ENCODE measurements at places on chromosomes 12 and 14.

DNA sequence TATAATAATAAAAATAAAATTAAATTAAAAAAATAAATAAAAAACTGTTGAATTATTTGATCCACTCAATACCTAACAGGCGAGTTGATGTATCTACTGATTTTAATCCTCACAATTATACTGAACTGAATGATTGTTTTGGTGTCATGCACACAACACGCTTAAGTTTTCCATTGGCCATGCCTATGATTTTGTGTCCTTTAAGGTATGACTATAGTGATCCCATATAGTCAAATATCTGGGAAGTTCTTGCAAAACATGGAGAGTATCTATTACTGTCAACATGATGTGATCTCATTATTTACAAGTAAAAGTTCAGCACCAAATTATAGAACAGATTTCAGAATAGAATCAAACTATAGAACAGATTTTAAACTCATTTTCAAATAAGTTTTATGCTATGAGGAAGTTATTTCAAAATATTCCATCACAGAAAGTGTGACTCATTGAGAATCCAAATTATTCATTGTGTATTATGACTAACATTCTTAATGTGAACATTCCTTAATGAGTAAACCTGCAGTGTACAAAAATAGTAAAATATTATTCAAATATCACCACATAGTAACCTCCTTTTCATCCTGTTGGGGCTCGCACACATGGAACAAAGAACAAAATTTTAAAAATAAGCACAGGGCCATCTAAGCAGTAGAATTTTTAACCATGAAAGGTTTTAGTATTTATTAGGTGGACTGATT, 190.4 kb downstream of the SLC25A21 start:
- no peak for DNase-seq

DNA sequence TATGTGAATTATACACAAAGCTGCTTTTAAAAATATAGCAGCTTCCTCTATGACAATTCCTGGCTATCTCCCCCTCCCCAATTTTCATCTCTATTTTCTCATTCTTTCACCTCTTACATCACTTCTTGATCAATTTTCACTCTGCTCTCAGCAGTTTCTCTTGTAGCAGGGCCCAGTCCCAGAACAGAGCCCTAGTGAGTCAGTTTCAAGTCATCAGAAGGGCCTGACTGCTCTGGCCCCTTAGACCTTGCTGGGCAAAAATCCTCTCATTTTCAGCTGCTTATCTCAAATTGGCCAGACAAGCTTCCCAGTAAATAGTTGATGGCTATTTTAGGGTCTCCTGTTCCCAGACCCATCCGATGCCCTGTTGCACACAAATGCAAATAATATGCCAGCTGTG, 101.4 kb downstream of the TTC7B start:
- DNase-seq: no peak

- DNase-seq: peak; percentile 83
These were observed 6.7 kb upstream of the TESC start for GRCh38 chr12:117105902-117106301.

DNA sequence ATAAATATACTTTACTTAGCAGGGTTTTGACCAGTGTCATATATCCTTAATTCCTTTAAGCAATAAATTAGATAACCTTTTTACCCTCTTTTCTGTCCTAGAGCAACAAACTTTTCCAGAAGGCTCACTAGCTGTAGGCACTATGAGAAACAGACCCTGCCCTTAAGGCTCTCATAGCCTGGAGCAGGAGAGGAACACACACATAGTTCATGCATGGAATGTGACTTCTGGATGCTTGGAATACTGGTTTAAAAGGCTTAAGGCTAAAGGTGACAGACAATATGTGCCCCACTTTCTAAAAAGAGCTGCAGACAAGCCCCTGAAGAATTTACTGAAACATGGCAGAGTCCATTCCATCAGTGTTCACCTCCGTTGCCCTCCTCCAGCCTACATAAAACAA, 237.2 kb downstream of the TTC8 start:
- DNase-seq: peak; percentile 69

GRCh38 chr14:104977681-104978653, at the start of gene AHNAK2:
Gene AHNAK2 (minus strand): TSS chr14:104978374. CDS start chr14:104978237, 137 bp downstream.
- DNase-seq: peak; percentile 95

DNA sequence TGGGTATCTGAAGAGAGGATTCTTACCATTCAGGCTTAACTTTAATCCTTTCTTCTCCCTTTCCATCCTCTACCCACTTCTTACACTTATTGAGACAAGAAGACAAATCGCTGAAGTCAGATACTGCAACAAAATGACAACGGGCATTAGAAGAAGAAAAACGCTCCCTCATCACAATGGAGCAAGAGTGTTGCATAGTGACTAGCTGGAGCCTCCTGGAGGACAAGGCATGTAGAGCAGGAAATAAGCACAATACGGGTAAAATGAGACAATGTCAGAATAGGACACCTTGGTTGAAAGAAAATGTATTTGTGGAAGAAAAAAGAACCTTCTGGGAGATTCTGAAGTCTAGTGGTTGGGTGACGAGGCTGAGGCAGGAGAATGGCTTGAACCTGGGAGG, 501.0 kb downstream of the RERGL start:
- peak; percentile 77 for DNase-seq

GRCh38 chr14:103020271-103021170, 36.8 kb downstream of the CDC42BPB start:
- DNase-seq: no peak

GRCh38 chr12:54175200-54175963, 13.4 kb downstream of the SMUG1 start:
- no peak for DNase-seq

DNA sequence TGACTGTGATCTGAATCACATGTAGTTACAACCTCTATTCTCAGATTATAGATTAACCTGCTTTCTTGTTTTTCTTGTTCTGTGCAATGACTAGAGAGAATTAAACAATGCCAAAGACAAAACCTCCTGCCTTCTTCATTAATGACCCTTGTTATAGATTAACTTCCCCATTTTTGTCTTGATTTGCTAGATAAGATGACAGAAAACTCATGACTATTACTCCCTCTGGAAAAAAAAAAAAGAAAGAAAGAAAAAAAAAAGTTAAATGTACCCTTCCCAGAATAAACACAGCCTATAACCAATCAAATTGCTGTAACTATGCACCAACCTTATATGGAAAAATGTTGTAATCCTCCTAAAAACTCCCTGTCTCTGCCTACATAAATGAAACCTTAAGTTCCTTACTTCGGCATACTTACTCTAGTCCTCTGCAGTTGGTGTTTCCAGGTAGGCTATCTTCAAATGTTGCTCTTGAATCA, 41.1 kb upstream of the PCED1B start:
- DNase-seq: no peak

DNA sequence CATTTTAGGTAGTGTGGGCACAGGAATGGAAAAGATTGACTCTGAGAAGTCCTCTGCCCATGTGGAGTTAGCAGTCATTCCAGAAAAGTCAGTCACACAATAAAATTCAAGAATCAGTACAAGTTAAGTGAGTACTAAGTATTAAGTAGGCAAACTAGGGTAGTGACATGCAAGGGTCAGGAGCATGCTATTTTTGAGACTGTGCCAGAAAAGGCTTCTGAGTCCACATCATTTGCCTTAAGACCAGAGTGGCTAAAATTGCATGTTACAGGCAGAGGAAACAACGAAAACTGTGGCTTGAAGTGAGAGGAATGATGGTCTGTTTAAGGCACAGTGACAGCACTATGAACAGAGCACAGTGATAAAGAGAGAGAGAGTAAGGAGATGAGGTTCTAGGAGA, 108.9 kb downstream of the SLC6A15 start:
- no peak for DNase-seq

- no peak for DNase-seq
These were observed 19.6 kb downstream of the NAP1L1 start for GRCh38 chr12:76064904-76065303.

GRCh38 chr14:91339076-91339475, 78.5 kb downstream of the CCDC88C start:
- DNase-seq: no peak

DNA sequence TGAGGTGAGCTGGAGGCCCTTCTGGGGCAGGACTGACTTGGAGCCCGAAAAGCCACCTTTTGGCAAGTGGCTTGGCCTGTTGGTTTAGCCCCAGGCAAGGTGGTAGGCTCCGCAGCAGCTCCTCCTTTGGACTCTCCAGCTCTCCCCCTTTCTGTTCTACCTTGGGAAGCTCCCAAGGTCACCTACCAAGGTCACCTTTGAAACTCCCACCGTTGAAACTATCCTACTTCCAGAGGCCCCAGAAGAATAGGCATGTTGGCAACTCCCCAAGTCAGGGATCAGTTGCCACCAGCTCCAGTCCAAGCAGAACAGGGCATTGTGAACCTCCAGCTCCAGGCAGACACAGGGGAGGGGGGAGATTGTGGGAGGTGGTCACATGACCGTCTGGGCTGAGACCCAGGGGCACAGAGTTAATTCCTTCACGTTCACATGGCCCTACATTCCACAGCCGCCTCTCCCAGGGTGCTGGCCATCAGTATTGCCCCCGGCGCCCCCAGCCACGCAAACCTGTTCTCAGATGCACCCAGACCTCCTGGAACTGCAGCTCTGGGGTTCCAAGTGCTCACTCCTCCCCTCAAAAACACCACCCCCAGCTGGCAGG, 14.4 kb downstream of the IRF2BPL start:
- DNase-seq: peak; percentile 92

DNA sequence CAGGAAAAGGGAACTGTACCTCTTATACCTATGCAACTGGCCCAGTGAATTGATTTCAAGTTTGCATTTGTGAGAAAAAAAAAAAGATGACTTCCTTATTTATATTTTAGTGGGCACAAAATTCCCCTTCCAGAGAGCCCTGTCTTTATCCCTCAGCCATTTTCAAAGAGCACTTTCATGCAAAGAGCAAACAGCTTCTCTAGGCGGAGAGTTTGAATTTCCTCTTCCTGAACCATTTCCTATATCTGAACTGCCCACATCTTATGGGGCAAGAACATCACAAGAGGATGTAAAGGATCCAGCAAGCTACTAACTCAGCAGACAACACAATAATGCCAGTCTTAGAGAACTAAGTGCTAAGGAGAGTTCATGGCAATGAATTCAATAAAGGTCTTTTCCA, 22.3 kb upstream of the PLXNC1 start:
- DNase-seq: no peak

DNA sequence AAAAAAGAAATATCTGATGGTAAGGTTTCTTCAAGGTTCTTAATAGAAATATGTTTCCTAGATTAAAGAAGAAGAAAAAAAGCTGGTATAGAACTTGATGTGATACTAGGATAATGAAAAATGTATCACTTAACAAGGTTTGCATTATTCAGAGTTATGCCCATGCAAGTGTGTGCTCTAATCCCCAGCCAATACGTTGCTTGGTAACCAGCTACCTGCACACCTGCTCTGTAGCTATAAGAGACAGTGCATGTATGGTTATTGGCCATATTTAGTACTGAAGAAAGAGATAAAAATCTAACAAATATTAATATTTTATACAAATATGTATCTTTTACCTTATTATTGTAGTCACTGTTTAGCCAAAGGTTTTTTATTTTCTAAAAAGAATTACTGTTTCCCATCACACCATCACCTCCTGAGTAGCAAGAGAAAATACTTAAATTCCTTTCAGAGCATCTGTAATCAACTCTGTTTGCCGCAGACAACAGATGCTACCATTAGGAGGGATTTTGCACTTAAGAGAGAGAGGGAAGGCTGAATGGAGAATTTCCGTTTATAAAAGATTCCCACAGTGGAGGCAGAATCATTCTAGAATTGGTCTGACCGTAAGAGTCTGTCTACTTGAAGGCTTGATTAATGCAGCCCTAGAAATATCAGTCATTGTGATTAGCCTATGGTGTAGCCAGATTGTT, 115.6 kb downstream of the NEDD1 start:
- DNase-seq: no peak

- DNase-seq: no peak
These were observed 31.3 kb upstream of the TMEM263 start for GRCh38 chr12:106924268-106924861.

- no peak for DNase-seq
These were observed 130.8 kb downstream of the CAPZA3 start for GRCh38 chr12:18868717-18869116.

GRCh38 chr12:6632026-6632983, 3.5 kb downstream of the LPAR5 start:
- peak; percentile 78 for DNase-seq

GRCh38 chr12:124548854-124549378, 18.5 kb downstream of the NCOR2 start:
- DNase-seq: no peak

DNA sequence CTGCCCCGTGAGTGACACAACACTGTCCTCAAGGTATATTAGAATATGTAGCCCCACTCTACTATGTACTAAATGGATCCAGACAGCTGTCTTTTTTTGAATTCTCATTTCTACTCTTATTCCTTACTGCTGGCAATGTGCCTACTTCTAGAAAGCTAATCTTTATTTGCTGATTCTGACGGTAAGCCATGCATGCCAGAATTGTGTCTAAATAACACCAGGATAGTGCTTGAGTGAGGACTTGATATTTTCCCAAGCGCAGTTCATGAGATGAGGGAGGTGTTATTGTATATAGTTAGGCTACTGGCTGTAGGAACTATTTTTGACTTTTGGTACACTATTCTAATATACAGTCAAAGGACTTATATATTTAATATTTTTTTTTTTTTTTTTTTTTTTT, 316.2 kb upstream of the NAV3 start:
- DNase-seq: no peak

GRCh38 chr12:49623142-49623904, at the start of gene PRPF40B:
Gene PRPF40B (plus strand): TSS chr12:49623561. CDS start chr12:49623591, 30 bp downstream.
- peak; percentile 98 for DNase-seq

DNA sequence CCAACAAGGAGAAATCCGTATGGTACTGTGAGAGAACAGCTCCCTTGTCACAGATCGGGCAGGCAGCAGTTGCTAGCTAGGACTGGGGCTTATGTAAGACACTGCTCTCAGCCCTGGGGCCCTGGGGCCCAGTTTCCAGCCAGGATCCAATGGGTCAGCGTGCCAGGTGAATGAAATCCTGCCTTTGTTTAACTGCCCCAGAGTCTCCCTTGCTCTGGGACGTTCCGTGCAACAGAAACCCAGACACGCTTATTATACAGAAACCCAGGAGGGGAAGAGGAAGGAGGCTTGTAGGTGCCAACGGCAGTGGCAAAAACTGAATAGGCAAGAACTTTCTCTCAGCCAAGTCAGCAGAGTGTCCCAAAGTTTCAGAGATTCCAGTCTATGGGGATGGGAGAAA, 110.6 kb downstream of the DIO2 start:
- no peak for DNase-seq

- no peak for DNase-seq
These were observed 98.3 kb downstream of the PDZRN4 start for GRCh38 chr12:41286426-41286825.

- no peak for DNase-seq
These were observed 397.7 kb upstream of the DDHD1 start for GRCh38 chr14:53550776-53551175.

DNA sequence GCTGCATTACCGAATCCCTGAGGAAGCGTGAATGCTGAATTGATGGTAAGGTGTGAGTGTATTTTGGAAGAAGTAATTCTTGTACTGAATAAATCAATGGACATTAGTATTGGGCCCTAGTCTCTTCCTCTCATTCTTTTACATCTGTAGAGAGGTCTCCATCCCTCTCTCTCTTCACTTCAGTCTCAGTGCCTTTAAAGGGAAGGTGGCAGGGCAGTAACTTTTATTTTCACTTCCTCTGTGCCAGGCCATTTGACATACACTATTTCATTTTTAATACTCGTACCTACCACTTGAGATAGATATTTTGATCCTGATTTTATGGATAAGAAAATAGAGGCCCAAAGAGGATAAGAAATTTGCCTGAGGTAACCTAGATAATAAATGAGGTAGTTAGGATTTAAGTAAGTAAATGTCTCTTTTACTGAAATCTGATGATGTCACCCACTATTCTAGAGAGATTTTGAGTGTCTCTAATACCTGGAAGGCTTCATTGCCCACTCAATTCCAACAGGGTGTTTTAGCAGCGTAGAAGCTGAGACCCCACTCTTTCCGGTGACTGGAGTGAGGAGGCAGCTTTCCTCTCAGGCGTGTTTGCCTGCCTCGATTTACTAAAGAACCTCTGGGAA, 177.9 kb upstream of the PRICKLE1 start:
- DNase-seq: no peak
